ENCODE measurements at places on chromosomes 12 and 14. TPM values are rescaled to one million over a fixed set of nuclear protein-coding genes. Genes with fewer than 3 reads are reported as not detected.

DNA sequence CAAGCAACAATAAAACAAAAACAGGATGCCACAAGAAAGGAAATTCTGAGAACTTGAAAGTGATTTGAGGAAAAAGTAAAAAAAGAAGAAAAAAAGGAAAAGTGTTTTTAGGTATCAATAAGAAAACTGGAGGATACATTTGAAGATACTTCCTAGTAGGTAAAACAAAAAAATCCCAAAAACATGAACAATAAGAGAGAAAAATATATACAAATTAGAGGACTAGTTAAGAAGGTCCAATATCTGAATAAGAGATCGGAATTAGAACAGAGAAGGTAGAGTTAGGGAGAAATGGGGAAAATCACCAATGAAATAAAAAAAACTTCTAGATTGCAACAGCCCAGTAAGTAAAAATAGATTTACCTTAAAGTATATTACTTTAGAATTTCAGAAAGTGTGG is 8.8 kb downstream of the DEPDC4 start:
- H3K36me3 ChIP-seq, result no peaks in the 10 kb centered on the region
- H3K4me3 ChIP-seq, result no peak overlapping the region
- no peak for DNase-seq

The HCAR2 gene
- not detected for total RNA-seq

DNA sequence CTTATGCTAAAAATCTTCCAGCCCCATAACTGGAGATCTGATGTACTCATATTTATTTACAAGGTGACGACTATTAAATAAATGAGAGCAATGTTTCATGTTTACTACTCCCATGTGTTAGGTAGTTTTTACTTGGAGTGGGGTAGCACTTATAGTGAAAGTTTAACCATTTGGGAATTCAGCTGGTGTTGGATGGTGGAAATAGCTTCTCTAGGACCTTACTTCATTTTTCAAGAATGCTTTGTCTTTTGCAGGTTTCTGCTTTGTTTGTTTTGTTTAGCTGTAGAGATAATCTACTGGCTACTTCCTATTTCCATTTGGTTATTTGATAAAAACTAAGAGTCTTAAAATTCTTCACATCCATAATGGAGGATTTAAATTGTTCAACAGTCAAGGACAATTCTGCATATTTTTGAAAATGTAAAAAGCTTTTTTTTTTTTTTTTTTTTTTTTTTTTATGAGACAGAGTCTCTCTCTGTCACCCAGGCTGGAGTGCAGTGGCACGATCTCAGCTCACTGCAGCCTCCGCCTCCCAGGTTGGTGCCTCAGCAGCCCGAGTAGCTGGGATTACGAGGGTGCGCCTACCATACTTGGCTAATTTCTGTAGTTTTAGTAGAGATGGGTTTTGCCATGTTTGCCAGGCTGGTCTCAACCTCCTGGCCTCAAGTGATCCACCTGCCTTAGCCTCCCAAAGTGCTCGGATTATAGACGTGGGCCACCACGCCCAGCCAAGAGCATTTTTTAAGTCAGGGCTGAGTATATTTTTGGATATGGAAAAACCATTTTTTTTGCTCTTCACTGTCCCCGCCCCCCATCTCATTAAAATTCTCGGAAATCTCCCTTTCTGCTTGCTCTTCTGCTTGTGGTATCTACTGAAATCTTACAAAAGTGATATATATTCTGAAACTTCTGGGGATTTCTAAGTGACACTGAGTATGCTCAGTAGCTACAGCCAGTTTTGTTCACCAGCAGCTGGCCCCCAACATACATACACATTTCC is 1.4 kb upstream of the ABCD2 start:
- peak; percentile 81 for DNase-seq
- H3K4me1 ChIP-seq, result peaks cover 33% of the 10 kb centered on the region
- H3K27me3 ChIP-seq, result no peaks in the 10 kb centered on the region
- no peak overlapping the region for H3K4me3 ChIP-seq

The BMAL2 gene
- 14.9 TPM for total RNA-seq

DNA sequence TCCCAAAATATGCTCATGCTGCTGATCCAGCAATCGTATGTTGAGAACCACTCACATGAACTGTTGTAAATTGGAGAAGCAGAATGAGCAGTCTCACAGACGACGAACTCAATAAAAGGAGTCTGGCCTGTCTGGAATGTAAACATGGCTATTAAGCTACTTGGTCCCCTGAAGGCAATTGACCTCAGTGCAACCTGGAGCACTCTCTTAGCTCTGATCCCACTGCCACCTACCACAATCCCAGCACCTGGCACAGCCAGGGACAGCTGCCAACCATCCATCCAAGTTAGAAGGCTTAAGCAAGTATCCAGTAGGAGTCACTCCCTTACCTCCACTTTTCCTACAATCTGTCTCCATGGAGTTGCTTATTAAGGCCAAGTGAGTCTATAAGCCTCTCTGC is 406.9 kb upstream of the CLEC14A start:
- H3K27ac ChIP-seq, result no peak overlapping the region
- H3K4me3 ChIP-seq, result no peak overlapping the region
- no peaks in the 10 kb centered on the region for H3K27me3 ChIP-seq
- H3K4me1 ChIP-seq, result no peaks in the 10 kb centered on the region

DNA sequence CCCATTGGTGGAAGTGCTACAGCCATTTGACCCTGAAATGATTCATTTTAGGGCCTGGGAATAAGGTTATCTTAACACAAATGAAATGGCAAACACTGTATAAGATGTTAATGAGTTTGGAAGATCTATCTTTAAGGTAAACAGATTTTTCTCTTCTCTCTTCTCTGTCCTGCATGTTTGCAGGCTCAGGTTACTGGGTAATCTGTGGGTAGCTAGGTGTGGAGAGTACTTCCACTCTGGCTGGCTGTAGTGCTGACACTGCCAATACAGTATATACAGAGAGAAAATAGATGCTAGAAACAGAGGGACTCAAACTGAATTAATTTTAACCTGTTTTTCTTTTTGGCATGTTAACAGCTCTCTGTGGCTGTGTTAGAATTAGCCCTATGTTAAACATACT is 84.6 kb downstream of the SLC38A6 start:
- H3K27me3 ChIP-seq, result no peaks in the 10 kb centered on the region
- H3K36me3 ChIP-seq, result peaks cover 9% of the 10 kb centered on the region
- H3K4me3 ChIP-seq, result no peak overlapping the region
- no peak overlapping the region for H3K27ac ChIP-seq
- DNase-seq, result no peak

- H3K27ac ChIP-seq, result no peak overlapping the region
- no peaks in the 10 kb centered on the region for H3K4me1 ChIP-seq
- H3K36me3 ChIP-seq, result no peaks in the 10 kb centered on the region
- no peak overlapping the region for H3K4me3 ChIP-seq
- no peaks in the 10 kb centered on the region for H3K27me3 ChIP-seq
Measured at GRCh38 chr12:130592641-130593040, 123.5 kb downstream of the RIMBP2 start.

The PTCSC3 gene
- total RNA-seq, result not detected

The ZDHHC22 gene
- not detected for total RNA-seq

The MSRB3 gene
- total RNA-seq, result not detected

DNA sequence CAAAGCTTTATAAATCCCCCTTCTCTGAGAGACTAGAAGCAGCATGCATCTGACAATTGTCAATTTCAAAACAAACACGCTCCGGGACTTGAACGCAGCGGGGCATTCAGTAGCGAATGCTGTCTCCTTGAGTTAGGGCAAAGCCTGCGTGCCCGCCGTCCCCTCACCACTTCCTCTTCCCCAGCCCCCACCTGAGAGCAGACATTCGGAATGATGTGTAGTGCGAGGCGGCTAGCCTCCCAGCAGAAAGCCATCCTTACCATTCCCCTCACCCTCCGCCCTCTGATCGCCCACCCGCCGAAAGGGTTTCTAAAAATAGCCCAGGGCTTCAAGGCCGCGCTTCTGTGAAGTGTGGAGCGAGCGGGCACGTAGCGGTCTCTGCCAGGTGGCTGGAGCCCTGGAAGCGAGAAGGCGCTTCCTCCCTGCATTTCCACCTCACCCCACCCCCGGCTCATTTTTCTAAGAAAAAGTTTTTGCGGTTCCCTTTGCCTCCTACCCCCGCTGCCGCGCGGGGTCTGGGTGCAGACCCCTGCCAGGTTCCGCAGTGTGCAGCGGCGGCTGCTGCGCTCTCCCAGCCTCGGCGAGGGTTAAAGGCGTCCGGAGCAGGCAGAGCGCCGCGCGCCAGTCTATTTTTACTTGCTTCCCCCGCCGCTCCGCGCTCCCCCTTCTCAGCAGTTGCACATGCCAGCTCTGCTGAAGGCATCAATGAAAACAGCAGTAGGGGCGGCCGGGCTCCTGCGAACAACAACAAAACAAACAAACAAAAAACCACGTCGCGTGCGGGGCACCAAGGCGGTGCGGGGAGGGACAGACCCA is 2.2 kb downstream of the PRMT8 start:
- peaks cover 65% of the 10 kb centered on the region for H3K27me3 ChIP-seq
- no peaks in the 10 kb centered on the region for H3K4me1 ChIP-seq
- no peaks in the 10 kb centered on the region for H3K36me3 ChIP-seq
- H3K27ac ChIP-seq, result no peak overlapping the region
- no peak for DNase-seq
- H3K4me3 ChIP-seq, result no peak overlapping the region

The GLI1 gene
- 0.07 TPM for total RNA-seq

DNA sequence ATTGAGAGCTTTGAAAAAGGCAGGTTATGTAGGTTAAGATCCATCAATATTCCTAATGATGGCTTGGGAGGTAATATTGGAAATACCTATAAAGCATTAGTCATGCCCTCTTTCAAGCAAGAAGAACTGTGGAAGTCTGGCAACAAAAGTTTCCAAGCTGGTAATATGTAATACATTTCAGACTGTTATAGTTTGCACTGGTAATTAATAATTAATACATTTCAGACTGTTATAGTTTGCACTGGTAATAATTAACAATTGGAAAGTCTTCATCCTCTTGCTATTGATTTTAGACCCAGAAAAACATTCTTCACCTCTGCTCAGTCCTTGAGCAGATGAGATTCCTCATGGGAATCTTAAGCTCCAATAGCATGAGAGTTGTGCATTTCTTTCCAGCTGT is 29.0 kb upstream of the WDR89 start:
- DNase-seq, result no peak
- no peaks in the 10 kb centered on the region for H3K4me1 ChIP-seq
- no peaks in the 10 kb centered on the region for H3K36me3 ChIP-seq
- no peak overlapping the region for H3K27ac ChIP-seq
- H3K4me3 ChIP-seq, result no peak overlapping the region
- H3K27me3 ChIP-seq, result no peaks in the 10 kb centered on the region

- no peaks in the 10 kb centered on the region for H3K36me3 ChIP-seq
- no peak overlapping the region for H3K4me3 ChIP-seq
- no peak overlapping the region for H3K27ac ChIP-seq
- DNase-seq, result no peak
- peaks cover 35% of the 10 kb centered on the region for H3K27me3 ChIP-seq
- H3K4me1 ChIP-seq, result no peaks in the 10 kb centered on the region
Measured at GRCh38 chr12:49952391-49953055, 2.0 kb downstream of the AQP2 start.
